ENCODE measurements at places on chromosomes 16 and 17.
A peak's percentile ranks its signal among the peaks of the same experiment; 100 is the strongest.

GRCh38 chr17:31085563-31085962 lies 9.2 kb upstream of the NF1 start:
- DNase-seq, result no peak

GRCh38 chr17:64331931-64332493 lies 58.6 kb downstream of the PECAM1 start:
- DNase-seq, result no peak

GRCh38 chr16:71781741-71782140 lies 26.9 kb downstream of the AP1G1 start:
- no peak for DNase-seq

- DNase-seq, result no peak
Measured at GRCh38 chr16:83554096-83554495, 253.7 kb upstream of the HSBP1 start.

DNA sequence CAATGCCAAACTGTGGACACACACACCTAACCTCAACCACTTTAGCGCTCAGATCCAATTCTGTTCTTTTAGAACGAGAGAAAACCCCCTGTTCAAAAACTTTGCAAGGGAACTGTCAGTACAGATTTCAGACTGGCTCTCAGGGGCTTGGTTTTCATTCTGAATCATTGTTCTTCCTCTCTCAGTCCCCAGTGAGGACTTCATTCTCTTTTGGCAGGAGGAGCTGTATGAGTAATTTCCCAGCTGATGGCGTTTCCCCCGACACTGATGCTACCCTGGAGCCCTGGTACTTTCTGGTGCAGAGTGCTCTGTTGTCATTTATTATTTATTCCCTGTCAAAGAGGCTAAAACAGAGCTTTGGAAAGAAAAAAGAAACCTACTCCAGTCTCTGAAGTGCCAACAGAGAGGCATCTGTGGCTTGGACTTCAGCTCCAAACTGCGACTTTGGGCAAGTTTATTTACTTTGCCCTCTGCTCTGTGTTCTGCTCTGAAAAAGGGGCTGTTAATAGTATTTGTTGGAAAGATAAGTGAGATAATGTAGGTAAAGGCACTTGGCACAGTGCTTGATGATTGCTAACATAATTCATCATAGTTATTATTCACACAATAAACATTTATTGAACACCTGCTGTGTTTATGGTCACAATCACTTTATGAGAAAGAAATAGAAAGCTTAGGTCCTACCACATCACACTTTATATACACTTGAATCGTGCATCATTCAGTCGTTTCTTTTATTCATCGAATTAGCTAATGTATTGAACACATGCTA lies 28.3 kb downstream of the ETV4 start:
- DNase-seq, result no peak

DNA sequence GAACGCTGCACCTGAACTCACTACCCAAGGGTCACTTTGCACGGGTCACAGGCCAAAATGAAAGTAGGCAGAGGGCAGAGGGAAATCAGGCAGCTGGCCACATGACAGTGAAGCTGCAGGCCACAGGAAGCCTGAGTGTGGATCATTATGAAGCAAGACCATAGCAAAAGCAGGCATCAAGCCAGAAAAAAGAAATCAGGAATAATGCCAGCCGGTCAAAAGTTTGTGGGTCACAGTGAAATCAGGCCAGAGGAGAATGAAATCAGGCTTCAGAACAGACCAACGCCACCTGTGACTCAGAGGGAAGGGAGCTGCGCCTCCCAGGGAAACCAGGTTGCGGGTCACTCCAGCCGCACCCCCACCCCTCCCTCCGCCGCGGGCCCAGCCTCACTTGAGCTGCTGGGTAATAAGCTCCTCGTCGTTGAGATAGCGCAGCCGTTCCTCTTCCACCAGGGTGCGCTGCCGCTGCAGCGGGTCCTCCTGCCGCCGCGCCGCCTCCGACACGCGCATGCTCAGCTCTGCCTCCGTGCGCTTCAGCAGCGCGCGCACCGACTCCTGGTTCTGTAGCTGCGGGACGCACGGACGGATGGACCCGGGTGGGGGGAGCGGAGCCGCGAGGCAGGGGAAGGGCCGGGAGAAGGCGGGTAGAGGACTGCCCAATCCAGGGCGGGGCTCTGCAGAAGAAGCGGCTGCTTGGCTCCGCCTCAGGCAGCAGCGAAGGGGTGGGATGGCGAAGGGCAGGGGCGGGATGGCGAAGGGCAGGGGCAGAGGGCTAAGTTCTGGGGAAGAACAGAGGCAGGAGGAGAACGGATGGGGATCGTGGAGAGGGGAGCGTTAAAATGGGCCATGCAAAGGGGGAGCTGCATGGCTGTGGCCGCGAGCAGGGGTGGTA lies 47.7 kb downstream of the SRCIN1 start:
- peak; percentile 76 for DNase-seq

GRCh38 chr16:28983644-28984043 lies 1.2 kb upstream of the LAT start:
- no peak for DNase-seq

DNA sequence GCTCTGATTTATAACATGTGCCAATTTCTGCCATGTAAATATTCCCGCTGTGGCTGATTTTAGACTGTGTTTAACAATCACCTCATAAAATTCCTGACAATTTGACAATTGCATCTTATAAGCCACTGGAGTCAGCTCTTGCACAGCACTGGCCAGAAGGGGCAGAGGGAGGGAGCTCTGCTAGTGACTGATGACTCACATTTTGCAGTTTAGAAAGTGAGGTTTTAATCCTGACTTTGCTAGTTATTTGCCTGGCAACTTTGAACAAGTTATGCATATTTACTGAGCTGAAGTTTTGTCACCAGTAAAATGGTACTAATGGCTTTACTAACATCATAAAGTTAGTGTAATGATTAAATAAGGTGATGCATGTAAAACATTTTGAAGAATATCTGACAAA lies 452.3 kb downstream of the CNTNAP4 start:
- DNase-seq, result no peak

GRCh38 chr16:3965306-3965705 lies 84.8 kb upstream of the CREBBP start:
- DNase-seq, result no peak

DNA sequence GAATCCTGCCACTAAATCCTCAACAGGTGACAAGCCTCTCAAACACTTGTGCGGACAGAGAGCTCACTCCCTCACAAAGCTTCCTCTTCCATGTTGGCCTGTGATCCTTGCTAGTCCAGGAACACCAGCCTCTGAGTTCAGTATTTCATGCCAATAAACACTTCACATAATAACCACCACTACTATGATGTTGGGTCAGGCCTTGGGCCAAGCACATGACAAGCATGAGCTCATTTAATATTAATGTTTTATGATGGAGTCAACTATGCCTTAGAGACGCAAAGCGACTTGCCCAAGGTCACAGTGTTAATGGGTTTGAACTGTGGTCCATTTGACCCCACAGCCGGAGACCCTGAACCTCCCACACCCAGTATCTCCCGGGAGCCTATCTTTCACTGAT lies 129.1 kb downstream of the GAS7 start:
- no peak for DNase-seq
